ENCODE measurements at places on chromosomes 3 and 15. TPM values are rescaled to one million over a fixed set of nuclear protein-coding genes. Genes with fewer than 3 reads are reported as not detected.

The ZNF501 gene
- 5.3 TPM for total RNA-seq

The ACAN gene
- 0.30 TPM for total RNA-seq

The LRRC31 gene
- not detected for total RNA-seq

DNA sequence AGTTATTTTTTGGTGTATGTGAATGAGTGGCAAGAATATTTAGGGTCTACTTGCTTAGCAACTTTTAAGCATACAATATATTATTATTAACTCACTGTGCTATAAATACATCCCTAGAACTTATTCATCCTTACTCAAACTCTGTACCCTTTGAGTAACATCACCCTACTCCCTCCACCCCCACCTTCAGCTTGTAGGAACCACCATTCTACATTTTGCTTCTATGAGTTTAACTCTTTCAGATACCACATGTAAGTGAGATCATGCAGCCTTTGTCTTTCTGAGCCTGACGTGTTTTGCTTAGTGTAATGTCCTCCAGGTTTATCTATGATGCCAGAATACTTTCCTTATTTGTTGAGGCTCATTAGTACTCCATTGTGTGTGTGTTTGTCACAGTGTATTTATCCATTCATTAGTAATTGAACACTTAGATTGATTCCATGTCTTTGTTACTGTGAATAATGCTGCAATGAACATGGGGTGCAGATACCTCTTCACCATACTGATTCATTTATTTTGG is 526.9 kb downstream of the PYDC2 start:
- DNase-seq, result no peak

DNA sequence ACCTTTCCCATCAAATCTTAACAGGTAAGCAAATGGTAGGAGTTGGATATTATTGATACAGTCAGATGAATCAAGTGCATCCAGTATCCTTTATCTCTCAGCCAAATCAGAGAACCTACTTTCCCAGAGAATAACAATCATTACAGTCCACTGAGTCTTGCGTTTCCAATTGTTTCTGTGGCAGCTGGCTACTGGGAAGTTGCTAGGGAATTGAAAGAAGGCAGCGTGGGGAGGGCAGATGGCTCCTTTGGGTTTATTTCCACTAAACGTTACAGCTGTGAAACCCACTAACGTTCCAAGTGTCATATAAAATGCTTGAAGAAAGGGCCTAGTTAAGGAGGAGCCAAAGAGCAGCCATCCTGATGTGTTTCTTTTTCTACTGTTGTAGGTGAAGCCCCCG is 78.4 kb downstream of the WDR72 start:
- no peak for DNase-seq

- no peak for DNase-seq
Observed at GRCh38 chr15:100721758-100722550, 119.6 kb downstream of the ASB7 start.

- no peak for DNase-seq
Observed at GRCh38 chr3:118682921-118683320, 351.7 kb downstream of the IGSF11 start.

DNA sequence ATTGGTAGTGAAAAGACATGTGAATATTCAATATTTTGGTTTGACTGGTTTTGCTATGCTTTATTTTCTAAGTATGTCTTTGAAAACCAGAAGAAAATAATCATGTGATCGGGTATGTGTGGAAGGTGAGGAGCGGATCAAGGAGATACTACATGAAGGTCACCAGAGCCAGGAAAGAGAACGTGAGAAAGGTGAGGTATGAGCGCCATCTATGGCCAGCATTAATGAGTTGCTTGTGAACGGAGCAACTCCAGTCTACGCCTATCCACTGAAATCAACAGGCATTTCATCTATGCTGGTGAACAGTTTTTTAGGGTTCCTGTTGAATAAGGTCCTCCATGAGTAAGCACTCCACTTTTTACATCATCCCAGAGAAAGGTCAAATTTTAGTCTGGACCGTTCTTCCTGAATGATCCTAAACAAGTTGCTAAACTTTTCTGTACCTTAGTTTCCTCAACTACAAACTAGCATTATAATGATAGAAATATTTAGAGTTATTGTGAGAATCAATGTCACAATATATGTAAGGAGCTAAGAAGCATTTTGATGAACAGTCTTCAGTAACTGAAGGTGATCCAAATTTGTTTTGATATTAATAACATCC is 1435.2 kb upstream of the CADM2 start:
- peak; percentile 53 for DNase-seq

Data from neural crest cell (in vitro differentiated cells).